EH (cell line): ENCODE measurements at places on chromosomes 4 and X.

GRCh38 chr4:101670897-101671296 is 119.6 kb upstream of the BANK1 start:
- no peak for DNase-seq

GRCh38 chrX:99480728-99481127 is 929.3 kb downstream of the PCDH19 start:
- no peak for DNase-seq

DNA sequence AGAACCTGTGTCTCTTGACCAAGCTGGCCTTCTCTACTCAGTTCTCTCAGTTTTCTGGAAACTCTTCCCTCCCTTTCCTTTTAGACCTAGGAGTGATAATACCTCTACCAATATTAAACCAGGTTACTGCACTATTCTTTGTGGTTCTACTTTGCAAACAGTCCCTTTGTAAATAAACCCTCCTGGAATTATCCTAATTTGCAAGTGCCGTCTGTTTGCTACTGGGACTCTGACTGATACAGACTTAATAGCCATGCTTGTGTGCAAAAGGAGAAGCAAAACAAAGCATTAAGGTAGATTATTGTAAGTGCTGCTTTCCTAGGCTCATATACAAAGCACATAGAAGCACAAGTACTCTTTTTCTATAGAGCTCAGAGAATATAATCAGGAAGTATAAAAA is 507.0 kb downstream of the INPP4B start:
- no peak for DNase-seq

GRCh38 chr4:179719766-179720450 is 2277.7 kb upstream of the AGA start:
- DNase-seq = no peak

GRCh38 chr4:56250776-56251175 is 136.5 kb downstream of the AASDH start:
- no peak for DNase-seq

DNA sequence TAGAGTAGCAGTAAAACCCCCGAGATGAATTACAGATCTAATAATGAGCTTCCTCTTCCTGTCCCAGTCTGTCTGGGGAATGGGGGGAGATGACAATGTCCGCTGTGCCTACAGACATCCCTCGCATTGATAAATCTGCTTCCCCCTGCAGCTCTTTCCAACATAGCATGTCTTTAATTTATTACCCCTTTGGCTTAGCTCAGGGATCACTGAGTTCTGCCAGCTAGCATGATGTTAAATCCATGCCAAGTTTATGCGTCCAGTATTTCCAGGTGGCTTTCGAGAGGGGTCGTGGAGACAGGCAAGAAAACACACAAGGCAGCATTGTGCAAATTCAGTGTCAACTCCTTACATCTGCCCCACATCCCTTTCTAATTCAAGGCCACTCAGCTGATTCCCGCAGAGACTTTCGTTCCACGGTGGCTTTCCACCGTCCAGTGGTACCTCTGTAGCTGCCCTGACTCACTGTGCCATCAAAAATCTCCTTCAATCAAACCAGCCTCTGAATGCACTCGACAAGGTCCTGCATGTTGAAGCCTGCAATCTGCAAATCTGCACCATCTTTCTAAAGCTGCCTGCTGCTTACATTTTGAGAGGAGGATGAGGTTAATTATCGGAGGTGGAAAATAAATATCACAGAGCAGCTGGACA is 75.1 kb downstream of the MXRA5 start:
- DNase-seq = peak; percentile 29

DNA sequence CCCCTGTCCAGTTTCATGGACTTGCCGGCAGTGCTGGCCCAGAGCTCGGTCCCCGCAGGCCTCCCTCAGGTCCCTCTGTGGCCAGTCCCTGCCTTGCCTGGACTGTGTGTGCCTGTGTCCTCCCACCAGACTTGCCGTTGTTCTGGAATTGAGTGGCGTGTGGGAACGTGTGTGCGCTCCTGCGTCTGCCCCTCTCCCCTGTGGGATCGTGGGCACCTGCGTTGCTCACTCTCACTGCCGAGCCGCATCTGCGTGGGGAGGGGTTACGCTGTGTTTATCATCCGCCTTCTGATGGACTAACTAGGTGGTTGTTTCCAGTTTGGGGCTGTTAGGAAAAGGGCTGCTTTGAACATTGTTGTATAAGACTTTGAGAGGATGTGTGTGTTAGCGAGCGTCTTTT is 21.2 kb downstream of the PCGF3 start:
- no peak for DNase-seq

DNA sequence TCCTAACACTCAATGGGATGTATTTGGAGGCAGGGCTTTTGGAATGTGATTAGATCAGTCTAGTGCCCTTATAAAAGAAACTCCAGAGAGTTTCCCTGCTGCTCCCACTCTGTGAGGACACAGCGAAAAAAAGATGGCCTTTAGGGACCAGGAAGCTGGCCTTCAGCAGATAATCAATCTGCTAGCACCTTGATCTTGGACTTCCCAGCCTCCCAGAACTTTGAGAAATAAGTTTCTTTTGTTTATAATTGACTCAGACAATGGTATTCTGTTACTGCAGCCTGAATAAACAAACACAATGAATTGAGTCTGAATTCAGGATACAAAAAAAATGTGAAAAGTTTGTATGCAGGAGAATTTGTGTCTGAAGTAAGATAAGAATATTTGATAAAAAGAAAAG is 842.1 kb downstream of the FSTL5 start:
- DNase-seq = no peak

DNA sequence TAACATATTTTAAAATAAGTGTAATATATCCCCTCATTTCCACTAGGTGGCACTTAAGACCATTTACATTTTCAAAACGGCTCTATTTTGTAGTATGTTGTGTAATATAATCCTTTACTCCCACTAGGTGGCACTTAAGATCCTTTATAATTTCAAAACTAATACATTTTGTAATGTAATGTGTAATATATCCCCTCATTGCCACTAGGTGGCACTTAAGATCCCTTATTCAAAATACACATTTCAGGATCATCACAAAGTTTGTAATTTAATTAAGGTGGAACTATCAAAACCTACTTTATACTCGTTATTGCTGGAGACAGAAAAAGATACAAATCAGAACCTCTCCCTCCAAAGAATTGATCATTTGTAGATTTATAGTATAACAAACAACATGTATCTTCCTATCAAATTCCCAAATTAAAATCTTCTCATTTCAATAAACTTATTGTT is 132.5 kb downstream of the ARHGAP6 start:
- peak; percentile 77 for DNase-seq

DNA sequence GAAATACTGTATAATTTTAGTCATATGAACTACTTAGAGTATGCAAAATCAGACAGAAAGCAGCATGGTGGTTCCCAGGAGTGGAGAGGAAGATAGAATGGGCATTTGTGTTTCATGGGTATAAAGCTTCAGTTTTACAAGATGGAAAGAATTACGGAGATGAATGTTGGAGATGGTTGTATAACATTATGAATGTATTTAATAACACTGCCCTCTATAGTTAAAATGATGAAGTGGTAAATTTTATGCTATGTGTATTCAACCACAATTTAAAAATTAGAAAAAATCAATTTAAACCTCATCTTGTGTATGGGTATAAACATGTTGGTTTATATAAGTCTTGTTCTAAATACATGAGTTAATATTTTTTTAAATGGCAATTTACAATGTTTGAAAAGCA is 521.1 kb downstream of the FSTL5 start:
- DNase-seq = no peak

GRCh38 chr4:40980318-40980883 is 230.6 kb downstream of the NSUN7 start:
- peak; percentile 55 for DNase-seq

- DNase-seq = peak; percentile 11
Measured at GRCh38 chr4:83388313-83388676, 53.6 kb upstream of the HPSE start.

DNA sequence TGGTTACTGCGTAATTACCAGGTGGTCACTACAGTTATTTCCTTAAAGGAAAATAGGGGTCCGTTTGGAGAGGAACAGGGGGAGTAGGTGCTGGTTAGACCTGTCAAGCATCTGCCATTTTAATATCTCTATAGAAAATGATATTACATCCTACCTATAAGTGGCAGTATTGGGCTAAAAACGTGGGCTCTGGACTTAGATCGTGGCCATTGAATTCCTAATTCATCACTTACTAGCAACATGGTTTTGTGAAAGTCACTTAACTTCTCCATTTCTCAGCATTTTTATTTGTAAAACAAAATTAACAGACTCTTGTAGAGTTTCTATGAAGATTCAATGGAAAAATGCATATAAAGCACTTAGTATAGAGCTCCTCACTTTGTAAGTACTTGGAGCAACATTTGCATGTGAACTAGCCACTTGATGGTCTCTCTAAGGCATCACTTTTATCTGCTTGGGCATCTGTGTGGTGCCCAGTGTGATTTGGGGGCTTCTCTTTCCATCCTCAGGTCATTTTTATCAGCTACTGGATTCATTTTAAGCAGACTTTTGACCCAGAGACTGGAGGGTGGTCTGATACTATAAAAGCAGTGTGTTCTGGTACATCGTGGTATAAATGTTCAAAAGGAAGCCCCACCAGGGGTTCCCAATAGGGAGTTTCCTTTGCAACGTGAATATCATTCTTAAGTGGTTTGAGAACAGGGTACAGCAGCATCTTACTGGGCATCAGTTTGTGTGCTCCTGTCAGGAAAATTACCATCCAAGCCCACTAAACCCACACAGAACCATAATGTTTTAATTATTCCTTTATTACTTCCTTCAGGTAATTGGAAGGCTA is 42.7 kb upstream of the RASSF6 start:
- DNase-seq = peak; percentile 73

- DNase-seq = no peak
Measured at GRCh38 chrX:138191998-138192397, 519.5 kb downstream of the FGF13 start.

GRCh38 chrX:99184153-99184552 is 1225.9 kb downstream of the PCDH19 start:
- DNase-seq = no peak

DNA sequence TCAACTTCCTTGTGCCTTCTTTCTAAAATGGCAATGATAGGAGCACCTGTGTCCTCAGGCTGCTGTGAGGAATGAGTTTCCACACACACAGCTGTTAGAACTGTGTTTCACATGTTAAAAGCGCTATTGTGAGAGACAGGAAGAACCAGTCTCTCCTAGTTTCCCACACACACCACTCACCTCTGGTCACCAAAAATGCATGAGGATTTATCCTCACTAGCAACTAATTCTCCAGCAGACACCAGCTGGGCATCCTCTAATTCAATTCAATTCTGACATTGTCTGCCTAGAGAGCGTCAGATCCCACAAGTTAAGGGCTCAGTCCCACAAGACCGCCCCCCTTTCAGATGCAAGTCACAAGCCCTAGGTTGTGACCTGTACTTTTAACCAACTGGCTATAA is 29.0 kb upstream of the SLC2A9 start:
- no peak for DNase-seq

DNA sequence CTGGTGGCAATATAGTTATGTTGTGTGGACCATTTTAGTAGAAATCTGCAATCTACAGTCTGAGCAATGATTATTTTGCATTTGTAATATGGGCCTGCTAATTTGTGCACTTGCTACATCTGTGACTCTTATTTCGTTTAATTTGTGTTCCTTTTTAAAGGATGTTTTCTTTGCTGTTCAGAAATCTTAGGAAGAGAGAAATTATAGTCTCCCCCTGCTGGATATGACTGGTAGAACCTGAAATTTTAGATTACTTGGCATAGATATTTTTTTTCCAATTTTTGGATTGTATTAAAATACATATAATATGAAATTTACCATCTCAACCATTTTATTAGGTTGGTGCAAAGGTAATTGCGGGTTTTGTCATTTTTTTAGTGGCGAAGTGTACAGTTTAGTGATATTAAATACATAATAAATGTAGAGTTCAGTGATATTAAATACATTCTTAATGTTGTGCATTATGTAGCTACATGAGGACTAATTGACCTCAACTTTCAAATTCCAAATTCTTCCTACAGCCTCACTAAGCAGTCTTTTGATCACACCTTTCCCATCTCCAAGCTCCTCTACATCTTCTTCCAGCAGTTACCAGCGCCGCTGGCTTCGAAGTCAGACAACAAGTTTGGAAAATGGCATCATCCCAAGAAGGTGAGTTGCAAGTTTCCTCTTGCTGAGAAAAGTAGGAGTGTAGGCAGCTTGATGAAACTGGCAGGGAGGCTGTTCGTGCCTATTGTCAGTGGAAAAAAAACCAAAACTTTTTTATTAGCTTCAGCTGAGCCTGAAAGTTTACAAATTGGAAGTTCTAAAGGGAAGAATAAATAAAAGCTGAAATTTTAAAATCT is 82.2 kb downstream of the FNIP2 start:
- DNase-seq = peak; percentile 57

DNA sequence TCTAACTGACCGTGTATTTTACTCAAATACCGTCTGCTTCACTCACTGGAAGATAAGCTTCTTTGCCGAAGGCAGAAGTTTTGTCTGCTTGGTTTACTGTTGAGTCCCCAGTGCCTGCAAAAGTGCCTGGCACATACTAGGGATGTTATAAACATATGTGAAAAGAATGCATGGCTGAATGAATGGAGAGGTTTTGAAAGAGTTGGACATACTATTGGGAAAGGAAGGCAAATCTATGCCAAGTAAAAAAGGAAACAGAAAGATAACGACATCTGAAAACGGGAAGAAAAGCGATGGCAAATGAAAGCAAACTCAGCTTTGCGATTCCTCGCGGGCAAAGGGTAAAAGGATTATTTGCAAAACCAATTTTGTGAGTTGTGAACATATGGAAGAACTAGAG is 21.7 kb downstream of the ADGRG2 start:
- no peak for DNase-seq

DNA sequence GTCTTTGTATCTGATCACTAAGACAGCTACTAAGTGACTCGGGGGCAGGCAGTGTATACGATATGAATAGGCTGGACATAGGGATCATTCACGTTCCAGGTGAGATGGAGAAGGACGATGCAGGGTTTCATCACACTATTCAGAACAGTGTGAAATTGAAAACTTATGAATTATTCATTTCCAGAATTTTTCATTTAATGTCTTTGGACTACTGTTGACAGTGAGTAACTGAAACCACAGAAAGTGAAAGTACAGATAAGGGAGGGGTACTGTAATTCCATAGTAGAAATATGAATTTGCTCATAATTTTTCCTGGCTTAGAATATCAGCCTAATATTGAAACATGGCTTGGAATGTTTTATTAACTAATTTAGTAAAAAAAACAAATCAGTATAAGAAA is 24.4 kb downstream of the TMEM144 start:
- DNase-seq = no peak

DNA sequence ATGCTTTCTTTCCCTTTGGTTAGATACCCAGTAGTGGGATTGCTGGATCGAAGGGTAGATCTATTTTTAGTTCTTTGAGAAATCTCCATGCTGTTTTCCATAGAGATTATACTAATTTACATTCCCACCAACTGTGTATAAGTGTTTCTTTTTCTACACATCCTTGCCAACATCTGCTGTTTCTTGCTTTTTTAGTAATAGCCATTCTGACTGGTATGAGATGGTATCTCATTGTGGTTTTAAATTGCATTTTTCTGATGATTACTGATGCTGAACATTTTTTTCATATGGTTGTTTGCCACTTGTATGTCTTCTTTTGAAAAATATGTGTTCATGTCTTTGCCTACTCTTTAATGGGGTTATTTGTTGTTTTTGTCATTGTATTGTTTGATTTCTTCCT is 6.6 kb upstream of the AGA start:
- DNase-seq = peak; percentile 92
